ENCODE measurements at places on chromosomes 12 and 14. TPM values are rescaled to one million over a fixed set of nuclear protein-coding genes. Genes with fewer than 3 reads are reported as not detected.
A peak's percentile ranks its signal among the peaks of the same experiment; 100 is the strongest.

GRCh38 chr14:42173206-42173605, 566.5 kb downstream of the LRFN5 start:
- DNase-seq: no peak

DNA sequence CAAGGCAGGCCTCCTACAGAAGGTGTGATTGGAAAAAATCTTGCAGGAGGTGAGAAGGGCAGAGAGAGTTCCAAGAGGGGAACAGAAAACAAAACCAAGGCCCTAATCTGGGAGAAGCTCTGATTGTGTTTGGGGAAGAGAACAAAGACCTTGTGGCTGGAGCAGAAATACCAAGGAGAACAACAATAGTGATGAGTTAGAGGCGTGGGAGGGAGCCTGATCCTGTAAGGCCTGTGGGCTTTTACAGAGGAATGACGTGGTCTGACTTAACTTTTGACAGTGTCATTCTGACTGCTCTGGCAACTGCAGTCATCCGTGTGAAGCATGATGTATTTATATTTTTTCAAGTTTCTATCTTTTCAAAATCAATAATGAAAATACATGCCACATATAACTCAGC, 200.6 kb downstream of the ANO4 start:
- no peak for DNase-seq

GRCh38 chr12:109597795-109598427, 24.3 kb downstream of the MVK start:
- DNase-seq: peak; percentile 97

DNA sequence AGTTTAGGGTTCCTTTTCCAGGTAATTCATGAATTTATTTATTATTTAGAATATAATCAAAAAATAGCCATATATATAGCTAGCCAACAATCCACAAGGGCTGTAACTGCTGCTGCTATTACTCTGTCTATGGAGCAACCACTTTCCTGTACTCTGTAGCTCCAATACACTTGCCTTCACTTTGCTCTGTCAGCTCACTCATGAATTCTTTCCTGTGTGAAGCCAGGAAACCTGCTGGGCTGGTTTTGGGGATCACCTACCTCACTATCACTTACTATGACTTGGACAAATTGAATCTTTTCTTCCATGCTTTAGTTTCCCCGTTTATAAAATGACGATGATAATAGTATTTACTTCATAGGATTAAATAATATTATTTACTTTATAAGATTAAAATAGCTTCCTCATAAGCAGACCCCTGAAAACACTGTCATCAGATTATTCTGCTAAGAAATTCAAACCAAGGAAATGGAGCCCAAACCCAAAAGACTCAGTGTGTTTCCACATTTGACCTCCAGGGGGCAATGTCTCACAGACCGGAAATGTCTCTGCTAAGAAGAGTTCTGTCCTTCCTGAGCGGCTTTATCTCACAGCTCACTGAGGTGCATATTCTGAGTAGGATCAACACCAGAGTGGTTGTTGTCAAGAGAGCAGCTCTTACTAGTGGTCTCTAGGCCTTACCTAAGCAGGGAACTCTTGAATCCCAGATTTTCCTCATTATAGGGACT, 457.1 kb downstream of the DAD1 start:
- DNase-seq: no peak

- no peak for DNase-seq
These were observed 205.0 kb downstream of the SUDS3 start for GRCh38 chr12:118581371-118581770.

DNA sequence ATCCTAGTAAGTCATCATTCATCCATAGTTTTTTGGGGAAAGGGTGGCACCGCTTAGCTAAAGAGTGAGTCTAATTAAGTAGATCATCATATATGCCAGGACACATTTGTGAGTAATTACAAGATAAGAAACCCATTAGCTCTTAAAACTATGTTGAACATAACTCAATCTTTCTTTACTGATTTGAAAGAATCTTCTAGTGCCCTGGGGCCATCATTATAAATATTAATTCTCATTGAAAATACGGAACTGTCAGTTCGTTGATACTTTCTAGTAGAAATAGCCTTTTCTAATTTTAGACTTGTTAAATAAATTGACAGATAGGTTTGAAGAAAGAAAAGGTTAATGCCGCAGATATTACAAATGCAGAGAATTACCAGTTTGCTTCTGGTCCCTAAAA, 312.6 kb downstream of the NELL2 start:
- no peak for DNase-seq

DNA sequence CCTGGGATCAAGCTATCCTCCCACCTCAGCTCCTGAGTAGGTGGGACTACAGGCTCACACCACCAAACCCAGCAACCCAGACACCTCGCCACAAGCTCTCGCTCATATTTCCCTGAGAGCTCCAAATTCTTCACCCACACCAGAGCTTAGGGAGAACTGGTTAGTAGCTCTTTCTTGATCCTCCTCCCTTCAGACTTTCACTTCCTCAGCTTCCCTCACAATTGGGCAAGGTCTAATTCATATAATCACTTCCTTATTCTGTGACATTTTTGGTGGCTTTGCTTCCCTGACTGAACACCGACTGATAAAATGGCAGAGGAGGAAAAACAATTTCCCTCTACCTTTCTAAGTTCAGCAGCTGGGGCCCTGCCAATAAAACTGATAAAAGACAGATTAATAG, 88.5 kb downstream of the GXYLT1 start:
- DNase-seq: no peak

DNA sequence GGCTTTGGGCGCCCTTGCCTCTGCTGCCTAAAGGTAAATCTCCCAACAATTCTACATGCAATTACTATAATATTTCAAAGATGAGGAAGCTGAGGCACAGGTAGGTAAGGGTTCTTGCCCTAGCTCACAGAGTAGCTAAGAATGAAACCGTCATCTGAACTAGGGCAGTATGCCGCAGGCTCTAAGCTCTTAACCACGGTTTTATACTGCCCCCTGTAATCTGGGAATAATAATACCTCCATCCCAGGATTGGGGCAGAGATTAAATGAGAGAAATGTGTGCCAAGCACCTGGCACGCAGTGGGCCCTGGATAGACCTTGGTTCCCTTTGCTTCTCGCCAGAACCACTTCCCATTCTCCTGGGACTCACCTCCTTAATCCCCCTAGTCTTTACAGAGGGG, 1.5 kb upstream of the HRK start:
- DNase-seq: no peak

DNA sequence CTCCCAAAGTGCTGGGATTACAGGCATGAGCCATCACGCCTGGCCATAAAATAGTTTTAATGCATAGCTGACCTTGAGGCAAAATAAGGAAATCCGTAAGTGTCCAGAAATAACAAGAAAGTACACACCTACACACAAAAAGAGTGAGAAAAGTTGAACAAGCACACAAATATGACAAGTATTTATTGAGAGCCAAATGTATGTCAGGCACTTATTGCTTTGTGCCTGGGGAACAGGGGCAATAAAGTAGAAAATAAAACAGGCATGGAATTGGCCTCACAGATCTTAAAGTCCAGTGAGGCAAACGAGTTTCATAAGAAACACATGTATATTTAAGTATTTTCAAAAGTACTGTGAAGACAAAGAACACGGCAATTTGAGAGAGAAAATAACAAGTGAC, 103.7 kb downstream of the ERGIC2 start:
- DNase-seq: no peak

DNA sequence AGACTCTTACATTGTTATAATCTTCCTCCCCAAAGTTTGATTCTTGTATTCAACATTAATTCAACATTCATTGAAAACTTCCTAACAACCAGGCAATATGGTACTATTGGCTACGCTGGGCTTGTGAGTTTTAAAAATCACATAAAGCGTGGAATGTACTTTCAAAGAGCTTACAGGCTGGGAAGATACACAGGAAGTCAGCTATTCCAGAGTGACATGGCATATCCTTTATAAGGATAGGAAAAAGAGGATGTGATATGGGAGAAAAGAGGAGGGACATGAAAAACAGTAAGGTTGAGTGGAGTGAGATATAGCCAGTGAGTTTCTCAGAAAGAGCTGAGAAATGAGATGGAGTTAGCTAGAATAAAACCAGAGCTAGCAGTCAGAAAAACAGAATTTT, 103.6 kb upstream of the ATF7IP start:
- DNase-seq: no peak

GRCh38 chr14:26863736-26864135, 265.9 kb upstream of the NOVA1 start:
- DNase-seq: no peak

DNA sequence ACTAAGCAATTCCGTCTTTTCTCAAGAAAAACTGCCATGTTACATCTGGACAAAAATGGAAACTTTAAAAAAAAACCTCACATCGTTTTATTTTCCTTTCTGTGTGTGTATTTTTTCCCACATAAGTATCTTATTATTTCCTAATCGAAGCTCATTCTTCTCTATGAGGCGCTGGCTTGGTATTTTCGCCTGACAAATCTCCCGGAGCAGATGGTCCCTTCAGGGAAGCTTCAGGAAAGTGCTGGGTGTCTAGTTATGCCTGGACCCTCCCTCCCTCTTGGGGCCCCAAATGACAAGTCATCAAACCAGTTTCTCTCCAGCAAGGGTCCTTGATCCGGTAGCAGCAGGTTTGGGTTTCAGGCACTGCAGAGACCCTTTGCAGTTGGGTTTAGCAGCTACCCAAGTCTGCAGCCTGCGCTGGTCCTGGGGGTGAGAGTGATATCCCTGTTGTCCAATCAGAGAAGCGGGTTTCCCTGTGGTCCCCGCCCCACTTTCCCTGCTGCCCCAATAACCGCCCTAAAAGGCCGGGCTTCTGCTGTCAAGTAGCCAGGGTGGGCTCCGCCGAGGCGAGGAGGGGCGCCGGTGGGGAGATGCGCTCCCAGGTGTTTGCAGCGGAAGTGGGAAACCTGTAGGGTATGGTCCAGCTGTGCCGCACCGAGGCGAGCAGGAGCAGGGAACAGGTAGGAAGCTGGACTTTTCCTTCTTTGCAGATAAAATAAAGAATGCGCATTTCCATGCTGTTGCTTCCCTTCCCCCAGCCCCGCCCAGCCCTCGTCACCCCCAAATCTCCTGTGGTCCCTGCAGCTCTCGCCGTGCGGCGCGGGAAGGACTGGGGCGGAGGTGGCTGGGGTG, at the start of gene CNTN1:
CNTN1 (plus strand) TSS at position 527 of the 852 bp plus-strand sequence.
- peak; percentile 94 for DNase-seq

- DNase-seq: peak; percentile 5
These were observed 3.9 kb upstream of the SERPINA4 start for GRCh38 chr14:94557327-94557726.

- DNase-seq: no peak
These were observed 17.9 kb upstream of the RND1 start for GRCh38 chr12:48883305-48884161.

- no peak for DNase-seq
These were observed 48.4 kb downstream of the LTBP2 start for GRCh38 chr14:74563586-74564159.

DNA sequence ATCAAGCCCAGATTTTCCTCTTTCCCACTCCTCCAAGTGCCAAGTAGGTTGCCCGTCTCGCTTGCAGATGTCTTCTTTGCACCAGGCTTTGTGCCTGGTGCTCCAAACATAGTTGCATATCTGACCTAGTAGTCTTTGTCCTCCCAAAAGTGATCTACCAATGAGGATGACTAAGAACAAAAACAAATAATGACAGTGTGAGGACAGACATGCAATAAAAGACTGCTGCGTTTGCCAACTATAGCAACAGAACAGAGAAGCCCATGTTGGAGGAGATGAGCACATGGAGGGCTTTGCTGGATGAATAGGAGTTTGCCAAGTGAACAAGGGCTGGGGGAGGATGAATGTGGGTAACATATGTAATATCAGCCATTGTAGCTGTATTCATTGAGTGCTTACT, 15.6 kb downstream of the DTX1 start:
- no peak for DNase-seq

- no peak for DNase-seq
These were observed 412 bp upstream of the SNW1 start for GRCh38 chr14:77761205-77761931.

DNA sequence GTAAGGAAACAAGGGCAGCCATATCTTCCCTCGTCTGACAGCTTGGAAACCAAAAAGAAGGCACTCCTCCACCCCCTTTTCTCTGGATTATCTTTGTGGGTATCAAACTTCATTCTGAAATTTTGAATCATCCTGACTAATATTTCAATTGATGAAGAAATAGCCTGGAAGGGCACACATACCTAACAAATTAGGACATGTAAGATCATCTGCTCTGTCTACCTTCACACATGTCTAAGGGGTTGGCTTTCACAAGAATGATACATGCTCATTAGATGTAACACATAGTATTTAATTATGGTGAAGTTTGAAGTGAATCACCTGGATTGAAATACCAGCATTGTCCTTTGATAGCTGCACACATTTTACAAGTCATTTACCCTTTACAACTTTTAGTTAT, 348.1 kb upstream of the RPL10L start:
- DNase-seq: no peak

- no peak for DNase-seq
These were observed 2.2 kb downstream of the ZNF839 start for GRCh38 chr14:102321456-102322422.

- peak; percentile 58 for DNase-seq
These were observed 193.9 kb downstream of the EMP1 start for GRCh38 chr12:13390381-13390861.

- DNase-seq: no peak
These were observed 14.6 kb downstream of the ATXN7L3B start for GRCh38 chr12:74552201-74552600.

- DNase-seq: no peak
These were observed 207.8 kb upstream of the FAR2 start for GRCh38 chr12:28941248-28941647.

DNA sequence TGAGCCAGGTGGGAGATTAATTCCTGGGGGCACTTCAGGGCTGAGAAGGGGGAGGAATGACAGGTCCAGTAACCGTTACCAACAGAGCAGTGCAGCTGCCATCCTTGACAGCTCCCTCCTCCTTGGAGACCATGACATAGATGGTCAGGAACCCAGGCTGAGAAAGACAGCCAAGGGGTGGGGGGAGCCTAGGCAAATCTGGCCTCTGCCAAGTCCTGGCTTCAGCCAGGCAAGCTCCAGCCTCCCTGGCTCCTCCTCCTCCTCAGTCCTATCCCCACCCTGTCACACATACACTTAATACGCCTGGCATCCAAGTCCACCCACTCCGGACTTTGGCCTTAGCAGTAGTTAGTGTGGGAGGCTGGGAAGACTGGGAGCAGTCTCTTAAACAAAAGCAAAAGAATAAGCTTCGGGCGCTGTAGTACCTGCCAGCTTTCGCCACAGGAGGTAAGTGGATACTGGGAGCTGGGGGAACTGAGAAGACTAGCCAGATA, at the start of gene RDH5:
RDH5 (plus strand) TSS at position 323 of the 494 bp plus-strand sequence. CDS start 792 bp downstream, outside the sequence.
- DNase-seq: no peak

The IRAK4 gene
- 20.3 TPM for total RNA-seq

The AQP2 gene
- not detected for total RNA-seq

The KLRC2 gene
- total RNA-seq: not detected

The SLC25A47 gene
- total RNA-seq: not detected

The KRT83 gene
- total RNA-seq: 2.1 TPM

The KRT71 gene
- not detected for total RNA-seq

The HOXC6 gene
- 2.7 TPM for total RNA-seq

The CCDC177 gene
- total RNA-seq: 0.19 TPM

The P2RX2 gene
- not detected for total RNA-seq

The CPSF6 gene
- 29.5 TPM for total RNA-seq

The FOXN4 gene
- total RNA-seq: 0.10 TPM

All from lower leg skin (tissue), 4 donors.